ENCODE measurements at places on chromosomes 13 and 19.

DNA sequence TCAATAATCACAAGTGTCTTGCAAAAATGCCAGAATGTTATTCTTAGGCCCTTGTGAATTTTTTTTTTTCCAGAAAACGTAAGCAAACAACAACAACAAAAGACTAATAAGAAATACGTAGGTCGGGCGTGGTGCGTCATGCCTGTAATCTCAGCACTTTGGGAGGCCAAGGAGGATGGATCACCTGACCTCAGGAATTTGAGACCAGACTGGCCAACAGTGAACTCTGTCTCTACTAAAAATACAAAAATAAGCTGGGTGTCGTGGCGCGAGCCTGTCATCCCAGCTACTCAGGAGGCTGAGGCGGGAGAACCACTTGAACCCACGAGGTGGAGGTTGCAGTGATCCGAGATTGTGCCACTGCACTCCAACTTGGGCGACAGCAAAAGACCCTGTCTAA is 20.9 kb downstream of the TSC22D1 start:
- no peak for DNase-seq

- no peak for DNase-seq
Measured at GRCh38 chr13:95432141-95432540, 120.4 kb upstream of the CLDN10 start.

- no peak for DNase-seq
Measured at GRCh38 chr13:50898338-50898737, 11.3 kb upstream of the RNASEH2B start.

DNA sequence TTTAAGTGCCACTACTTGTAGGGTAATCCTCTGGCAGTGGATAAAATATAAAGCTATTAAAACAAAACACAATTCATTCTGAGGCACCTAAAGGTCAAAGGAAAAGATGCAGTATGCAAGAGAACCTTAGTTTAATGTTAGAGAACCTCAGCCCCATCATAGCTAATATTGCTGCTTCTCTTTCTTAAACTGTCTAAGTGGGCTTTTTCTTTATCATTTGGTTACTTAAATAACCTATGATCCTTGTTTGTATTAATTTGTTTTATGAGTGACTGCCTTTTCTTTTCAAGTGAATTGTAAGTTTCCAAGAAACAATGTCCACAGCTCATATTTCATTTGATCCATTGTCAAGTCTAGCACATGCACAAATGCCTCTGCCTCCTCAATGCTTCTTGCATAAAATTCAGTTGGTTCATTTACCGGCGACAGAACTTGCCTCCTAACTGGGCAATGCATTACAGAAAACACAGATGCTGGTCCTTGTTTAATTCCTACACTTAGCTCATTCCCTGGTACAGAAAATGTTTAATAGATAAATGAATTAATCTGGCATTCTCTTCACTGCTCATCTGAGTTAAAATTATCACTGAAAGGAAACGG is 1049.8 kb downstream of the OLFM4 start:
- DNase-seq: no peak

DNA sequence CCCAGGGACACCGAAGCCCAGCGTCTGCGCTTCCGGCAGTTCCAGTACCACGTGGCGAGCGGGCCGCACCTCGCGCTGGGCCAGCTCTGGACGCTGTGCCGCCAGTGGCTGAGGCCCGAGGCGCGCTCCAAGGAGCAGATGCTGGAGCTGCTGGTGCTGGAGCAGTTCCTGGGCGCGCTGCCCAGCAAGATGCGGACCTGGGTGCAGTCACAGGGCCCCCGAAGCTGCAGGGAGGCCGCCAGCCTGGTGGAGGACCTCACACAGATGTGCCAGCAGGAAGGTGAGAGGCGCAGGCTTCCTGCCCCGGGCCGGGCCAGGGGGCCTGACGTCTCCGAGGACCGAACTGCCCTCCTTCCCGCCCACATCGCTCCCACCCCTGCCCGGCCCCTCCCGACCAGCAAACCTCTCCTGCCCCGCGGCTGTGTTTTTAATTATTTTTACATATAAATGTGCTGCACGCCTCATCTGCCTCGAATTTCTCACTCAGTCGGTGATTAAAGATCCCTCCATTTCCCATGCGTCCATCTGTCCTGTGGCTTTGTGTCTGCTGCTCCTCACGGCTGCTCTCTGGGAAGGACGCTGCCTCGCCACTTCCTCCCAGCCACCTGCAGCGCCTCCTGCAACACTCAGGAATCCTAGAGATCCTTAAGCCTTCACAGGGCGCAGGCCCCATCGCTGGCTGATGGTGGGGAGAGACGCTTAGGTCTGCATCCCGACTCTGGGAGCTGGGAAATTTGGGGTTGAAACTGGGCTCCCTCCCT is 4.3 kb downstream of the ZSCAN1 start:
- no peak for DNase-seq

GRCh38 chr13:101570410-101570809 is 117.9 kb downstream of the ITGBL1 start:
- DNase-seq: no peak

- no peak for DNase-seq
Measured at GRCh38 chr13:21538753-21539152, 65.2 kb downstream of the MICU2 start.

GRCh38 chr19:46984077-46985010 is 35.3 kb upstream of the NPAS1 start:
- DNase-seq: no peak

GRCh38 chr19:45826934-45827333 is 11.8 kb upstream of the RSPH6A start:
- DNase-seq: no peak

DNA sequence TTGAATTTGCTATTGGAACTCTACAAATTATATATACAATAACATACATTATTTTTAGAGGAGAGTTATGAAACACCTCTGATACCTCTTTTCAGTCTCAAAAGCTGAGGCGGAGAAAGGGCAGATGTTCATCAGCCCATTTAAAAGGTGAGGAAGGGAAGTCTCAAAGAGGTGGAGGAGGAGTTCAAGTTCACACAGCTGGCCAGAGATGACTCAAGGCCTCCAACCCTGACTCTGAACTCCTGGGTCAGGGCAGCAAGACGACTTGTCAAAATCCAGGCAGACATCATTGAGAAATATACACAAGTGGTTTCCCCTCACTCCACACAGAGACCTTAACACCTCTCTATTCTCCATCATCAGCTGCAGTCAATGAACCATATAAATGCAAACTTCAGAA is 2.1 kb downstream of the SIAH3 start:
- no peak for DNase-seq

DNA sequence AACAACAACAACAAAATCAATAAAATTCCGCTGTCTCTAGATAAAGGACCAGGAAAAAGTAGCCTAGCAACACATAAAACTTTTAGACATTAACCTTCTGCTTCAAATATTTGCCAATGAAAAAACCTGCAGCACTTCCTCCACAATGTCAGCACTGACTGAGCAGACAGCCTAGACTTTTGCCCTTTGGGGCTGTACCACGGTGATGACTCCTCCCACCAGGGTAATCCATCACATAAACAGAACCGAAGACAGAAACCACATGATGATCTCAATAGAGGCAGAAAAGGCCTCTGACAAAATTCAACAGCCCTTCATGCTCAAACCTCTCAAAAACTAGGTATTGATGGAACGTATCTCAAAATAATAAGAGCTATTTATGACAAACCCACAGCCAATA is 30.2 kb upstream of the TRPC4 start:
- no peak for DNase-seq

GRCh38 chr13:70189981-70190380 is 81.7 kb upstream of the KLHL1 start:
- no peak for DNase-seq

DNA sequence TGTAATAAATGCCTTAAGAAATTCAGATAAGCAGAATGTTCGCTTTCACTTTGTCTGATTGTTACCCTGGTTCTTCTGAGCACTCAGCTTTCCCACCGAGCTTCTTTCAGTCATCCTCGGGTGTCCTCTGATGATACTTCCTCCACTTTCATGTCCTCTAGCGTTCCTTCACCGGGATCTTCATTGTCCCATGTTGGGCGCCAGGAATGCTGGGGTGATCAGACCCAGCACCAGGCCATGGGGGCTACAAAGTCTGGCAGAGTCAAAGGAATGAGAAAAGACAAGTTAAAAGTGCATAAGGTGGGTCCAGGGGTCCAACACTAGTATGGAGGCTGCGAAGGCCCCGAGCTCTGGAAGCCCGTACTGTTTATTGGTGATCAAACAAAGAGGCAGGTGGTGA is 11.7 kb upstream of the C19orf84 start:
- no peak for DNase-seq

DNA sequence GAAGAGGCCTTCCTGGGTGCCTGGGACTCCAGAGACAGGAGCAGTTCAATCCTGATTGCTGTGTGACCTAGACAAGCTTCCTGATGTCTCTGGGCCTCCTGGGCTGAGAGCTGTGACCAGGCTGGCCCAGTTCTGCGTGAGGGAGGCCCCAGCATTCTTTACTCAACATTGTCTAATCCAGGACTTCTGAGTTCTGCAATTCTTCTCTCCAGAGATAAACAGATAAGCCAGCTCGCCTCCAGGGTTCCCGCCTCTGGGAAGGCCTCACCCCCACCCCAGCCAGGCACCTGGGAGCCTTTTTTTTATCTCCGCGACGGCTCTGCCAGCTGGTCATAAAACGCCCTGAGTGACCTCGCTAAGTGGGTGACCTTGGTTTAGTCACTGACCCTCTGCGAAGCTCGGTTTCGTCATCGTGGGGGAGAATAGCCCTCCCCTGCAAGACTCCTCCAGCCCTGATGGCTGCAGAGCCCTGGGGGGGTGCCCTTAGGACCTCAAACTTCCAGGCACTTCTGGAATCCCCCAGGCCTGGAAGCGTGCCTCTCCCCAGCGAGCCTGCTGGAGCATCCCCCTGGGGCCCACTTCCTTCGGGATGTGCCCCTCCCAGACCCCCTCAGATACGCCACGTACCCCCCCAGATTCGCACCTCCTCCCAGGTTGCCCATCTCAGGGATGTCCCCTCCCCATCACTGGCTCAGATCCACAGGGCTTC is 1.9 kb downstream of the SULT2B1 start:
- no peak for DNase-seq

GRCh38 chr19:29714953-29715700 is at the start of gene C19orf12:
Gene C19orf12, minus strand, starts transcription at chr19:29715261. Its CDS starts 6,848 bp downstream, at chr19:29708413.
- no peak for DNase-seq

- no peak for DNase-seq
Measured at GRCh38 chr13:84352946-84353345, 470.7 kb upstream of the SLITRK1 start.

- DNase-seq: no peak
Measured at GRCh38 chr19:39737351-39737750, 478 bp downstream of the CLC start.

DNA sequence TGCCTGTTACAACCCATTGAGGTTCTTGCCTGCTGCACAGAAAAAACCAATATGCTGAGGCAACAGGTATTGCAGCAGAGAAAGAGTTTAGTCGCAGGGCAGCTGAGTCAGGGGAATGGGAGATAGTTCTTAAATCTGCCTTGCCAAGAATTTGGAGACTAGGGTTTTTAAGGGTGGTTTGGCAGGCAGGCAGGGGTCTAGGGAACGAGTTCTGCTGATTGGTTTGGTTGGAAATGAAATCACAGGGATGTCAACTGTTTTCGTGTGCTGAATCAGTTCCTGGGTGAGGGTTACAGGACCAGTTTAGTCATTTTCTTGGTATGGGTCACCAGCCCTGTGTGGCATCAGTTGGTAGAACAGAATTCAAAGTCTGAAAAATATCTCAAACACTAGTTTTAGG is 36.6 kb downstream of the PDS5B start:
- DNase-seq: no peak

GRCh38 chr19:38015216-38015615 is 108.2 kb downstream of the SIPA1L3 start:
- DNase-seq: no peak

GRCh38 chr19:40763963-40764362 is 11.4 kb upstream of the MIA start:
- no peak for DNase-seq

DNA sequence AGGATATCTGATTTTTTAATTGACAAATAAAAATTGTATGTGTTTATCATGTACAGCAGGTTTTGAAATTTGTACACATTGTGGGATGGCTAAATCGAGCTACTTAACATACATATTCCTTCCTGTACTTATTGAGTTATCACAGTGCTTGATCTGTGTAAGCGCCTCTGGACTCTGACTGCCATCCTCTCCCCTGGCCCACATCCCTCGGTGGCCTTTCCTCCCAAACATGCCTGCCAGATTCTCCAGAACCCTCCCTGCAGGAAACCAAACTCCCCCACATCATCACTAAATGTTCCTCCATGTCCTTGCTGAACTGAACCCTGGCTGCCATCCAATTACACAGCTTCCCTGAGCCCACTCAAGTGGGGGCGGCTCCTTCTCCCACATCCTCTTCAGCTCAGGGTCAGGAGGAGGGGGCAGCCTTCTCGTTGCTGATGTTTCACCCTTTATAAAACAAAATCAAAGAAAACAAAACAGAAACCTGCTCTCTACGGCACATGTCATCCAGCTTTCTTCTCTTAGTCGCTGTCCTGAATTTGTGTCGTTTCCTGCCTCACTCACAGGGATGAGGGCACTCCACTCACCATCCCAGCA is 97.1 kb upstream of the SPATA13 start:
- DNase-seq: no peak

GRCh38 chr19:28394725-28395124 is 818.2 kb downstream of the UQCRFS1 start:
- no peak for DNase-seq

GRCh38 chr19:39110263-39110967 is 15.2 kb upstream of the PAK4 start:
- peak; percentile 63 for DNase-seq

DNA sequence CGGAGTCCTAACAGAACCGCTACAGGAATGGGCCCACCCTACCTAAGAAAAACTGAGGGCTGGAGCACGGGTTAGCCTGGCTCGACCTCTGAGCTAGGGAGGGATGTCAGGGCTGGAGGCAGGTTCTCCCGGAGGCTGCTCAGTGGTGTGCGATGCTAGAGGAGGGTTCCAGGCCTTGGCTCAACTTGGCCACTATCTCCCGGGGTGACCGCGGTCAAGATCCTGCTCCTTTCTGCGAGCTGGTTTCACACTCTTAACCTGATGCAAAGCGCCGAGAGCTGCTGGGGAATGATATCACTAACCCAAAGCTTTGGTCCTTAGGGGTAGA is 301 bp downstream of the POP4 start:
- no peak for DNase-seq

- DNase-seq: no peak
Measured at GRCh38 chr19:5645409-5645808, 22.5 kb downstream of the SAFB start.

DNA sequence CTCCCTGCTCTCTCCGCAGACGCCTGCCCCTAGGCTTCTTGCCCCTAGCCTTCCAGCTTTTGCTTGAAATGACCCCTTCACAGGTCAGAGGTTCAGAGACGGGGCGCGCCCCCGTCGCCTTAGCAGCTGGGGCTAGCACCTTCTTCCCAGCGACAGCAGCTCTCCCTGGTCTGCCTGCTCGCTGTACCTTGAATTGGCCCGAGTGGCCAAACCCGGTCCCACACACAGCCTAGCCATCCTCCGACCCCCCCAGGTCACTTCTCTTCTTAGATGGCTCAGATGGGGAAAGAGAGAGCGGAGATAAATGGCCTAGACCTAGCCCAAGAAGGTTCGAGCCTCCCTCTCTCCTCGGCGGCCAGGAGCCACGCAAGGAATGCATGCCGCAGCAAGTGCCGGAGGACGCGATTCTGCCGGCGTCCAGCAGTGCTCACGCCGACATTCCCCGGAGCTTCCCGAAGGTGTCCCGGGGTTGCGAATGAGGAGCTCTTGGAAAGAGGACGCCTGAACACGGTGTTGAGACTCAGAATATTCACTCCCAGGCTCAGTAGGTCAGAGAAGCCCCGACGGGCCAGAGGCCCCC is 1.3 kb downstream of the CDX2 start:
- no peak for DNase-seq

Data from stimulated activated CD8-positive, alpha-beta memory T cell treated with anti-CD3 and anti-CD28 coated beads, Interleukin-4, amount 100 ng/mL, for 1 hour (primary cell).